Gastroesophageal sphincter (tissue), 4 donors: ENCODE measurements at places on chromosomes 3 and 15.
A peak's percentile ranks its signal among the peaks of the same experiment; 100 is the strongest.

DNA sequence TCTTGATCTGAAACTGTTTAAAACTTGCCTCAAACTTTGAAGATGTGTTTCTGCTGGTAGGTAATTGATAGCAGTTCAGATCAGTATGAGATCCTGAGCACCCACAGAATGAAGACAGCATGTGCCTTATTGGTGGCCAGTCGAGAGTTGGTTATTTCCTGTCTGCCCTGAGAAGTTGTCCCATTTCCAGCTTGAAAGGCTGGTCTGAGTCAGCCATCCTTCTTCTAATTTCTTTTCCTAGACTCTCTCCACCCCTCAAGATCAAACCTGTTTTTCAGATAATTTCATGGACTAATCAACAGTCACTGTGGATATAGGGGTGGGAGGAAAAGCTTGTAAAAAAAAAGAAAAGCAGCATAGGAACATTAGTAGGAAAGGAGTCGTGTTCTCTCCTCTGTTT, 464.4 kb downstream of the FOXP1 start:
- ATAC-seq: no peak

- peak; percentile 77 for ATAC-seq
Observed at GRCh38 chr15:42084465-42085235, 9.7 kb downstream of the PLA2G4D start.

DNA sequence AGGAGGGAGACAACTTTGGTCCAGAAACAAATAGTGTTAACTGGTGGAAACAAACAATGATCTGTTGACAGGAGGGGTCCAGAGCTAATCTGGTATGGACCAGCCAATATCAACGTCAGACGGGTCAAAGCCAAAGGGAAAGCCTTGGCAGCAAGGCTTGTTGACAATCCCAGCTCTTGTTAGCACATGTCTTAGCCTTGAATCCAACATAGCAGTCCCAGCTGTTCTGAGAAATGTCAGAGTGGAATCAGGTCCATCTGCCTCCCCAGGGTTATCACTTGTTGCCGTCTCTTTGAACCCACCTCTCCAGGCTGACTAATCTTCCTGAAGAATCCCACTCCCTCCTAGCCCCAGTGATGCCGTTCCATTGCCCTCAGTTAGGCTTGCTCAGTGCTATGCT, 404.6 kb upstream of the MCTP2 start:
- ATAC-seq: peak; percentile 31

- no peak for ATAC-seq
Observed at GRCh38 chr3:55537563-55537962, 50.5 kb upstream of the WNT5A start.

- no peak for ATAC-seq
Observed at GRCh38 chr15:82556315-82557035, 16.2 kb upstream of the RPS17 start.

- no peak for ATAC-seq
Observed at GRCh38 chr3:192090586-192090985, 629.6 kb downstream of the PYDC2 start.

DNA sequence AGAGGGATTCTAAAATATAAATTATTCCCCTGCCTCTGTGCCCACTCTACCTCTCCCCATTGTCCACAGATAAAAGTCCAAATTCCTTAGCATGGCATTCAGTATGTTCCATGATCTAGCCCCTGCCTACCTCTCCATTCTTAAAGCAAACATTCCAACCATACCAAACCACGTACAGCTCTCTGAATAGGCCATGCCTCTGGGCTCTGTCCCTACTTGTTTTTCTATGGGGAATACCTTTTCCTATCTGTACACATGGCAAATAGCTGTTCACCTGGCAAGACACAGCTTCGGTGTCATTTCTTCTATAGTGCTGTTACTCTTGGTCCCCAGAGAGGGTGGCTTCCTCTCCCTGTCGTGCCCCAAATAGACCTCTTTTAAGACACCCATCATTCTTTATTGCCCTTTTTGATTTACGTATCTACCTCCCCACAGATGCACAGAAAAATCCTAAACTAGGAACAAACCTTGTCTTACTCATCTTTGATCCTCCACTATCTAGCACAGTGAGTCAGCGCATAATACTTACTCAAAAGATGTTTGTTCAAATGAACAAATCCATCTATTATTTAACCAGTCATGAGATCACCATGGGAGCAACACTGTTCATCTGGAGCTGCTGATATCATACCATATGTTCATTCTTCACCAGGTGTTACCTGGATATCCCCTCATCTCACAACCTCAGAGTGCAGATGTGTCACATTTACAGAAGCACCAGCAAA, 329.8 kb downstream of the THSD4 start:
- no peak for ATAC-seq

DNA sequence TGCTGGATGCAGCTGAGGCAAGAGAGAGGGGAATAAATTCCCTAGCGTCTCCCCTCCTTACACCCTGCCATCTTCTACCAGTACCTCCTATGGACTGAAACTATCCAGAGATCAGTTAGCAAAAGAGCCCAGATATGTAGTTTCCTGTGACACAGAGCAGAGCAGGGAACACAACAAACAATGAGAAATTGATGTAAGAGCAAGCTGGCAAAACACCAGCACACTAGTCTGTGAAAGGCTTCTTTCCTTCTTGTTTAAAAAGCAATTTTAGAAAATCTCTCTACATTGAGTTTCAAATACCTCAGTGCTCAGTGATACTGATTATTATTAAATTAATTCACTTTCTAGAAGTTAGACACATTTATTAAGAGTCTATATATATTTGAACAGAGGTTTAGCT, 215.6 kb upstream of the AZI2 start:
- no peak for ATAC-seq
